ENCODE measurements at places on chromosomes 6 and 20.
A peak's percentile ranks its signal among the peaks of the same experiment; 100 is the strongest.

GRCh38 chr20:55515832-55516231 lies 489.5 kb downstream of the CBLN4 start:
- no peak for DNase-seq

DNA sequence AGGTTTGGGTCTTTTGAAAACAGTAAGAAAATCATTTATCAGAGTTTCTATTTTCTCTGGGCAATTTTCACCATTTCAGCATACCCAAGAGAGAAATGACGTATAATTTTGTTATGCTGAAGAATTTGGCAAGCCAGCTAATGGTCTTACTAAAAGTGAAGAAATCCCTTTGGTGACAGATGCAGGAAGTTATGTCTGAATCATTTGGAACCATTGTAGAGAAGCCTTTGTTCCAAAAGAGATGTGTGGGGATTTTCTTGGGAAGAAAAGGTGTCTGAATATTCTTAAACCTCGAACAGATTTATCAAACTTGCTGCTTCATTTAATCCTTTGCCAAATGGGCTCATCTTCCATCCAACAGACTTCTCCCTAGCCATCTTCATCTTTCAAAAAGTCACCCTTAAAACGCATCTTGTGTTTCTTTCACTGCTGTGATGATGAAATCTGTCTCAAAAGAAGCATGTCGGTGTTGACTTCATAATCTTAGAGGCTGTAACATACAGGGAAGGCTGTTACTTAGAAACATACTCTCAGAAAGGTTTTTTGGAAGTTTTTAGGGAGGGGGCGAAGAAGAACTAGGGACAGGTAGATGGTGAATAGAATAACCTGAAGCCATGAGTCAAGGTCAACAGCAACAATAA lies 39.5 kb downstream of the CITED2 start:
- DNase-seq = no peak

DNA sequence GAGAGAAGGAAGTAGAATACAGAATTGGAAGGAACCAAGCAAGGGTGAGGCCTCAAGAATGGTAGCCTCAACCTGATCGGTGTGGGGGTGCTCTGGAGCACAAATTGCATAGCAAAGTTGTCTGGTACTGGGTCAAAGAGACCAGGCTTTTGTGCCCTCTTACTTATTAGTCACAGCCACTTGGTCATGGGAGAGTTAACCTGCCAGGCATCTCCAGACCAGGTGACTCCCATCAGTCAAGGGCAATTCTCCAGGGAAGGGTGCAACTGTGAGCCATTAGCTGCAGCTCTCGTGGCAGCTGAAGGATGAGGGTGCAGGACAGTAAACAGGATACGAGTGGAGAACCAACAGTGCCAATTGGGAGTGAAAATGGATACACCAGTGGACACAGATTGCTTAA lies 47.7 kb upstream of the PLCB4 start:
- no peak for DNase-seq

- no peak for DNase-seq
Measured at GRCh38 chr6:98578016-98578415, 256.4 kb upstream of the POU3F2 start.

DNA sequence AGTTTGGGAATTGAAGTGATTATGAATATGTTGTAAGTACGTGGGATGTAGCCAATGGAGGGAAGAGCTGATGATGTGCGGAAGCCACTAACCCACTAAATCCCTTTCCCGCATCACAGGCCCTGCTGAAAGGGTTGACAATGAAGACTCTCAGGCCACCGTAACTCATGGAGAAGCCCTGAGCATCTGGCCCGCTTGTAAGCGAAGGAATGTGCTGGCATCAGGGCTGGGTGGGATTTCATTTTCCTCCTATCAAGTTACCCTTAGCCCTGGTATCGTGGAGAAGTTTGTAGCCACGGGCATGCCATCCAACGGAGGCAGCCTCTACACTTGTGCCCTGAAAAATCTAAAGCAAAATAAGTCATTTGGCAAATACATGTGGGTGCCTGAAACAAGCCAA lies 355.0 kb downstream of the CDH26 start:
- no peak for DNase-seq

DNA sequence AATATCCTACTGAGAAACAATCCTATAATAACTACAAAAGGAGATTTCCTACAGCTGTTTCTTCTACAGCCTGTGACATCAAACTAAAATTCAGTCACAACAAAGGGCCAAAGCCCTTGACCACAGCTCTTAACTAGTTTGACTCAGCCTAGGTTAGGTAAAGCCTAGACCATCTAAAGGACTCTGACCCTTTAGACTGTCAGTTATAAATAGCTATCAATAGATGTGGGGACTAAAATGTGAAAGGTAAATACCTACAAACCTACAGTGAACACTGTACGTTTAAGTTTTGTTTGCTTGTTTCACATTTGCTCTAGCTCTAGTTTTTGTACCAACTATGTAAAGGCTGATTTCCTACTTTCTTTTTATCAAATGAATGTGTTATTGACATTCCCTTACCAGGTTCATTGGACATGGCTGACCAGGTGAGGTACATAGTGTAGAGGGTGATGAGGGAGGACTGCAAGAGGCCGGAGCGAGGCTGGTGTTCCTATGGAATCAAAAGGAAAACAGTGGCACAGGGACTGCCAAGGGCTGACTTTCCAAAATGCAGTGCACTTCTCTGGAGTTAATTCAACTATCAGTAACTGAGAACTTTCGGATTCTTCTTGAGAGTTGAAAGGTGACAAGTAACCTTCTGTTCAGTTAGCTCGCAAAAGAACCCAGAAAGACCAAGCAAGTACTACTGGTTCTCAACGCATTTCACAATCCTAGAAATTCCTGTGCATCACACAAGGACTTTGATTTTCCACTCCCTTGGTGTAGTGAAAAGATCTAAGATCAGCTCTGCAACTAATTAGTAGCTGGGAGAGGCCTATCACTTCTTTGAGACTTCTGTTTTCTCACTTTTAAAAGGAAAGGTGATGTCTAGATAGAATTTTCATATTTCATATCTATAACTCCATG lies 17.2 kb downstream of the SERINC3 start:
- no peak for DNase-seq

DNA sequence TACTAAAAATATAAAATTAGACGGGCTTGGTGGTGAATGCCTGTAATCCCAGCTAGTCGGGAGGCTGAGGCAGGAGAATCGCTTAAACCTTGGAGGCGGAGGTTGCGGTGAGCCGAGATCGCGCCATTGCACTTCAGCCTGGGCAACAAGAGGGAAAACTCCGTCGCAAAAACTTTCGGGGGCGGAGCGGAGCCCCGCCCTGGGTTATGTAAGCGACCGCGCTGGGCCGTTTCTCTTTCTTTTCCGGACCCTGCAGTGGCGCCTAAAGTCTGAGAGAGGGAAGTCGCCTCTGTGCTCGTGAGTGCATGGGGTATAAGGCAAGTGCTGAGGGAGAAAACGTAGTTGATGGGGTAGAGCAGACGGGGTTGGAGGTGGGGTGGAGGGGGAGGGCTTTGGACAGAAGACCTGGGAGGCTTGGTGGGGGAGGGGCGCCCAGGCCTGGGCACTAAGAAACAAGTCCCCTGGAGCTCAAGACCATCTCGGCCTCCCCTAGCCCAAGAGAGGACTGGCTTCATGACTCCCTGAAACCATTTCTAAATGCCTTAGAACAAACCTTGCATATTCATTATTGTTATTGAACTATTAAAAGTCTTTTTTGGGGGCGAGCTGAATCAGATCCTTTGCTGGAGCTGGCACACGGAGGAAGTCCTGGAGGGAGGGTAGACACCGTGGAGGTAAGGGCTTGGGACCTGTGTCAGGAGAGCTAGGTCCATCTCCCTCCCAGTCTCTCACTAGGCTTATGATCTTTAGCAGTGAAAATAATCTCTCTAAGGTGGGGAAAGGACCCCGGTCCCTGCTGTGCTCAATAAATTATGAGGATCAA lies 2.7 kb upstream of the MICA start:
- DNase-seq = peak; percentile 55

DNA sequence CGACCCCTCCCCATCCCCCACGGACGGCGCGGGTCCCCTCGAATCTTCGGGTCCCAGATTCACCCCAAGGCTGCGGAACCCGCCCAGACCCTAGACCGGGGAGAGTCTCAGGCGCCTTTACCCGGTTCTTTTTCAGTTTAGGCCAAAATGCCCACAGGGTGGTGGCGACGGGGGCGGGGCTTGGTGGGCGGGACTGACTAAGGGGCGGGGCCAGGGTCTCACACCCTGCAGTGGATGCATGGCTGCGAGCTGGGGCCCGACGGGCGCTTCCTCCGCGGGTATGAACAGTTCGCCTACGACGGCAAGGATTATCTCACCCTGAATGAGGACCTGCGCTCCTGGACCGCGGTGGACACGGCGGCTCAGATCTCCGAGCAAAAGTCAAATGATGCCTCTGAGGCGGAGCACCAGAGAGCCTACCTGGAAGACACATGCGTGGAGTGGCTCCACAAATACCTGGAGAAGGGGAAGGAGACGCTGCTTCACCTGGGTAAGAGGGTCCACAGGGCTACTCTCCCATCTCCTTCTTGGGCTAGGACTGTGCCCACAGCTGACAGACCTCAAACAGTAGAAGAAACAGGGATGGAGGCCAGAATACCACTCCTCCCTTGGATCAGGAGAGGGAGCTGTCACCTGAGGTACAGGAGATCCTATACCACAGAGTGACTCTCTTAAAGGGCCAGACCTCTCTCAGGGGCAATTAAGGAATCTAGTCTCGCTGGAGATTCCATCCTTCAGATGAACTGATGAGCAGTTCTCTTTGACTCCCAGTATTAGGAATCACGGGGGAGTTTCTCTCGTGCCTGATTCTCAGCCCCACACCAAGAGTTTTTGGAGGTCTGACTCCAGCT lies 942 bp downstream of the HLA-E start:
- DNase-seq = peak; percentile 66

DNA sequence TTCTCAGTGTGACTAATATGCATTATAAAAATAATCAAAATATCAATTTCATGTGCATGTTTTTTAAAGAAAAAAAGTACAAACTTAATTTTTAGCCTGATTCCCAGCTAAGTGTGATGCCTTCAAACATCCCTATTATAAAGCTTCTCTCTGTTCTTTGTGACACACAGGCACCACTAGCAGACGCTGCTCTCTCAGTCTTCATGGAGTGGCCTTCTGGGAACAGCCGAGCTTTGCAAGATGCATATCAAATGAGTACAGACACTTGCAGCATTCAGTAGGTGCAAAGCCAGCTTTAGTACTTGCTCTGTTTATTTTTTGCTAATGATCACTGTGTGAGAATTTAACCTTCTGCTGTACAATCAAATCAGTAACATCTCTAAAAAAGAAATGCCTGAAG lies 340.0 kb downstream of the ADGRB3 start:
- DNase-seq = no peak

GRCh38 chr6:166438211-166438861 lies 55.6 kb upstream of the MPC1 start:
- DNase-seq = no peak

GRCh38 chr6:52503851-52504781 lies 72.7 kb downstream of the TRAM2 start:
- DNase-seq = no peak

- no peak for DNase-seq
Measured at GRCh38 chr20:46509523-46509922, 3.8 kb downstream of the ZNF334 start.

GRCh38 chr6:139847457-139847813 lies 473.0 kb upstream of the CITED2 start:
- DNase-seq = no peak

DNA sequence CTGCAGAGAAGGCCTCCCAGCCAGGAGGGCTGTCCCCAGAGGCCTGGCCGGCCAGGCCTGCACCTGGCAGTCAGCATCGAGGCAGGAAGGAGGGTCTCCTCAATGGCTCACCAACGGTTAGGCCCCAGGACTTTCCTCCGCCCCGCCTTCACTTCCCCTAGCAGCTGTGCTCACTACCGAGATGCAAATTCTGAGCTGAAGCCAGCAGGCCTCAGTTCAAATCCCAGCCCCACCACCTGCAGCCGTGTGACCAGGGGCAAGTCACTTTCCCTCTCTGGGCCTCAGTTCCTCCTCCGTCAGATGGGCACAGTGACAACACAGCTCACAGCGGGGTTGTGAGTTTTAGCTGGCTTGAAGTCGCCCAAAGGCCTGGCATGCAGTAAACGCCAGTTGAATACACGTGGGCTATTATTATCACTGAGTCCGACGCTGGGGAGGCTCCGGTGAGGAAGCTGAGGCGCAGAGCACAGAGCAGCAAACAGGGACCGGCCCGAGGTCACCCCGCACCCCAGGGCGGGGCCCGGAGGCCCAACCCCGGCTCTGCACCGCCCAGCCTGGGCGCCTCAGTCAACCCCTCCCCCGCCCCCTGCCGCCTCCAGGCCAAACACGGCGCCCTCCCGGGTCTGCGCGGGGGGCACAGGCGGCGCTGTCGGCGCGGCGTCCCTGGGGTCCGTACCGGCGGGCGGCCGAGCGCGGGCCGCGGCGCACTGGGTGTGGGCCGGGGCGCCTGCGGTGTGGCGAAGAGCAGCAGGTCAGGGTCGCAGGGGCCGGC lies 671 bp downstream of the E2F1 start:
- DNase-seq = no peak

DNA sequence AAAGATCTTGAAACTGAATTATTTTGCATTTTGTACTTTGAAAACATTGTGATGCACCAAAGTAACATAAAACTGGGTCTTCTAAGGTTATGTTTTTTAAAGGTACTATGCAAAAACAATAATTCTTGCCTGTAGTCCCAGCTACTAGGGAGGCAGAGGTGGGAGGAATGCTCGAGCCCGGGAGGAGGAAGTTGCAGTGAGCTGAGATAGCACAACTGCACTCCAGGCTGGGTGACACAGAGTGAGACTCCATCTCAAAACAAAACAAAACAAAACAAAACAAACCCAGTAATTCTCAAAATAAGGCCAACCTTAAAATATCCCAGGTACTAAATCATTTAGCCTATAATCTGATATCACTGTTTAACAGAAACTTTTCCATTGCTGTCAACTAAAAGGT lies 269.6 kb downstream of the KHDC1L start:
- no peak for DNase-seq

DNA sequence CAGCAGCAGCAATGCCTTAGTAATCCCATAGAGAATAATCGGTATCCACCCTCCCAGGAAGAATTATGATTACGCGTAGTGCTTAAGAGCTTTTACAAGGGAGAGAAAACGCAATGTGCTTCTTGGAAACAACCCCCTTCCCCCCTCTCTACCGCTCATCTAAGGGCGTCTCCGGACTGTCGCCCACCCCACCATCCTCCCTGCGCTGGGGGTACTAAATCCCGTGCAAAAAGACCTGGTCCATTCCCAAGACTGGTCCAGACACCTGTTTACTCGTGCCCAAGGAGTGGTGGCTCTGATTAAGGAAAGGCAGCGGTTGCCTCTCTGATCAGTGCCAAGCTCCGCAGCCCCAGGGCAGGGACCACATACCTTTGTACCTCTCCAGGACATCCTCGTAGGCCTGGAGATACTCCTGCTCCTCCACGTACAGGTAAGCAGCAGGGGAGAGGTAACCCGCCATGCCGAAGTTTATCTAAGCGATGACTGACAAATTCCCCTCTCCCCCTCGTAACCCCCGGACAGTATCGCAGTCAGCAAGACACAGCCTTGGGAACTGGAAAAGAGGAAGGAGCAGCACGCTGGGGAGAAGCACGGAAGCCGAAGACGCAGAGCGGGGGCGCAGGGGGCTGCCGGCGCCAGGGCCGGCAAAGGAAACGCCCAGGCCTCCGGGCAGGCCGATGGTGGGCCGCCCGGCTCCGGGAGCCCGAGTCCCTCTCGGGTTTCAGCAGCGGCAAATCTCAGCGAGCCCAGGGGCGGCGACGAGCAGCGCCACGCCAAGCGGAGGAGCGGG lies 112.0 kb upstream of the BEND6 start:
- DNase-seq = no peak

- DNase-seq = no peak
Measured at GRCh38 chr6:35945650-35946025, 24.7 kb upstream of the SRPK1 start.
